ENCODE measurements at places on chromosomes 3 and 15.

DNA sequence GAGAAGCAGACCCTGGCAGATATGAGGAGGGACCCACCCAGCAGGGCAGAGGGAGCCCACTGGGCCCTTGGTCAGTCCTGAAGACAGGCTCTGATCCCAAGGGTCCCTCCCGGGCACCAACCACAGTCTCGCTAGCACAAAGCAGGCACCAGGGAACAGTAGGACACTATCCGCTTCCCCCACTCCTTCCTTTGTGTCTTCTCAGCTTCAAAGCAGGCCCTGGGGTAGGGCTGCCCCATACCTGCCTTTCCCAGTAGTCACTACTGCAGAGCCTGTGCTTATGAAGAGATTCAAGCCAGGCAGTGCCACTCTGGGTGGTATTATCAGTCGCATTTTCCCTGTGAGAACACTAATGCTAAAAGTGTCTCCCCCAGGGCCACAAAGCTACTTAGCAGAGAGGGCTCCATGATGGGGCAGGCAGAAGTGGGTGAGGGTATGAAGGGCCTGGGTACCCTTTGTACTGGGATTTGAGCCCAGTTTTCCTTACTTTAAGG lies 32.7 kb downstream of the SRPRB start:
- DNase-seq = no peak

GRCh38 chr3:10292505-10293419 lies at the start of gene GHRL:
TSS of gene GHRL (minus strand) at chr3:10292947. CDS start at chr3:10290180, 2,767 bp downstream.
- DNase-seq = no peak

- DNase-seq = no peak
These were observed 44.8 kb upstream of the RPS17 start for GRCh38 chr15:82585072-82585471.

GRCh38 chr3:155704061-155704460 lies 40.8 kb downstream of the PLCH1 start:
- DNase-seq = no peak

DNA sequence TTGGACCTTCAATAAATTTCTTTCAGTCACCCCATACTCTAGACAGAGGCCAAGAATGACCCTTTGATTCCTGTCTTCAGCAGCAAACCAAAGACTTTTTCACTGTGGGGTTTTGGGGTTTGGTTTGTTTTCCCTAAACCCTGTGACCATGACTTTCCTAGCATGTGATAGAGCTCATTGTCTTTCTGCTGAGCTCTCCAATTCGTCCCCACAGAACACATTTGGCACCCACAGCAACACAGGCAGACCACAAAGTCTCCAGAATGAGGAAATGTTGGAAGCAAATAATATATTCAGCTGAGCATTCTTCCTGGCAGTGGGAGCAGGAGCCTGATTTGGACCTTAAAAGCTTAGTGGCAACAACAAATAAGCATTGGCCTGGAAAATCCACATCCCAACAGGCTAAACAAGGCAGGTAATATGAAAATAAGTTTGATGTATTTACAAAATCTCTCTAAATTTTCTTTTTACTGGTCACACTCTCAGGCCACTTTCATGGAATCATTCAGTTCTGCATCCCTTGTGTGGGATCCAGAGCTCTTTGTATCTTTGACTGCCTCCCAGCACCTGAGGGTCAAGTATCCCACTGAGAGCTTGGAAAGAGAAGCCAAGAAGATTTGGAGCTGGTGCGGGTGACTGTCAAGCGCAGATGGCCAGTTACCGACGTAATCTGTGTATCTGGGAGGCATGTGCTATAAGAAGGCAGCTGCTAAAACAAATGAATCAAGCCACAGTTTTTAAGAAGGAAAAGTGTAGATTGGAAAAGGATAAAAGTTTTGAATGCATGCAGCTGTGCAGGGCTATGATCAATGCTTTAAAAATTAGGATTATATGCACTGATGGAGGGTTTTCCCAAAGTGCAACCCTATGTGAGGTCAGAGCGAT lies 36.5 kb upstream of the CPB1 start:
- no peak for DNase-seq

DNA sequence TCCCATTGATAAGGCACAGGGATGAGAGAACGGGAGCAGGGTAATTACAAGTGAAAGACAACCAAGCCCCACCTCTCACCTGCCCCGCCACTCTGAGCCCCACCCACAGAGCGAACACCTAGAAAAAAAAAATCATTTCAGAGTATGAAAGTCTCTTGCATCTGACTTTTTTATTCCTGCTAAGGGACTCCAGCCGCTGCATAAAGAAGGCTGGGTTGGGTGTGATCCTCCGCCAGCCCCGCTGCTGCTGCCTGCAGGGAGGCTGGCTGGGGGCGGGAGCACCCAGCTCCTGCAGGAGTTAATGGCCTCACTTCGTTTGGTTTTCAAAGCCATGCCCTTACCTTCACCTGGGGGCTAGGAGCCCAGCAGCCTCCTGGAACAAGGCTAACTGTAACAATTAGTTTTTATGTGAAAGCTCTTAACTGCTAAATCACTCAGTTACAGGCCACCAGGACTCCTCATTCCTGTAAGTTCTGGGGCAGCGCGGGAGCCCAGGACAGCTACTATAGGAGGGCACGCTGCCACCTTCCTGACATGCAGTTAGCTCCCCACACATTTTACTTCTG lies 78.0 kb upstream of the SNRPA1 start:
- no peak for DNase-seq

DNA sequence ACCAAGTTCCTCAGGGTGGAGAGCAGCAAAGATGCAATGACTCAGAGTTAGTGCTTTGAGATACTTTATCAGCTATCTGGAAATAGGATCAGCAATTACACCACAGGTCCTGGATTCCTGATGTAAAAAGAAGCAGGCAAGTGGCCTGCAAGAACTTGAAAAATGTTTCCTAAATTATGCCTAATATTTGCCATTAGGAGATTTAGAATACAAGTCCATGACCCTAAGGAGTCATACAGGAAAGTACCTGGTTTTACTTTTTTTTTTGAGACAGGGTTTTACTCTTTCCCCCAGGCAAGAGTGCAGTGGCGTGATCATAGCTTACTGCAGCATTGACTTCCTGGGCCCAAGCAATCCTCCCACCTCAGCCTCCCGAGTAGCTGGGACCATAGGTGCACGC lies 78.8 kb upstream of the CRBN start:
- no peak for DNase-seq

DNA sequence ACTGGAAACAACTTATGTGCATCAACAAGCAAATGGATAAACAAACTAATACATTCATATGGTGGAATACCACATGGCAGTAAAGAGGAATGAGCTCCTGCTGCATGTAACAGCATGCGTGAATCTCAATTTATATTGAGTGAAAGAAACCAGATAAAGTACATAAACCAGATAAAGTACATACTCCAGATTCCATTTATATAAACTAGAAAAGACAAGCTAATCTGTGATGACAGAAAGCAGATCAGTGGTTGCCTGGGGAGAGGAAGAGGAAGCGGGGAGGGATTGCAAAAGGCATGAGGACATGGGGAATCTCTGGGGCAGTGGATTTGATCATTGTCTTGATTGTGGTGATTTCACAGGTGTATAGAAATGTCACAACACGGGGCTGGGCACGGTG lies 34.2 kb downstream of the LIMD1 start:
- DNase-seq = no peak

DNA sequence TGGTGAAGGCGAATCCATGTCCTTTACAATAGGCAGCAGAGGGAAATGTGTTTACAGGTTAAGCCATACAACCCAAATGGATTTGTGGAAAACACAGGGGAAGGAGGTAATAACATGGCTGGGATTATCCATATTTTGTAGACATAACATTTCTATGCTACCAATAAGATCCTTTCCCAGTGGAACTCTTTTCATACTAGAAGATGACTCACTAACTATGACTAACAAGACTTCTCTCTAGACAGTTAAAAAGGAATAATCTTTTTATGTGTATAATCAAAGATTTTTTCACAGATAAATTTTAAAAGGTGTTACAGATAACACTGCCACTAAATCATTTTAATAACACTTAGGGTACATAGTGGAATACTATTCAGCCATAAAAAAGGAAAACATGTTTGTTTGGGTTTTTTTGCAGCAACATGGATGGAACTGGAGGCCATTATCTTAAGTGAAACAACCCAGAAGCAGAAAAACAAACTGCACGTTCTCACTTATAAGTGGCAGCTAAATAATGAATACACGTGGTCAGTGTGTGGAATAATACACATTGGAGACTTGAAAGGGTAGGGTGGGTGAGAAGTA lies 39.6 kb downstream of the VPS13C start:
- DNase-seq = no peak

- no peak for DNase-seq
These were observed 364.4 kb downstream of the MECOM start for GRCh38 chr3:169299129-169299528.

DNA sequence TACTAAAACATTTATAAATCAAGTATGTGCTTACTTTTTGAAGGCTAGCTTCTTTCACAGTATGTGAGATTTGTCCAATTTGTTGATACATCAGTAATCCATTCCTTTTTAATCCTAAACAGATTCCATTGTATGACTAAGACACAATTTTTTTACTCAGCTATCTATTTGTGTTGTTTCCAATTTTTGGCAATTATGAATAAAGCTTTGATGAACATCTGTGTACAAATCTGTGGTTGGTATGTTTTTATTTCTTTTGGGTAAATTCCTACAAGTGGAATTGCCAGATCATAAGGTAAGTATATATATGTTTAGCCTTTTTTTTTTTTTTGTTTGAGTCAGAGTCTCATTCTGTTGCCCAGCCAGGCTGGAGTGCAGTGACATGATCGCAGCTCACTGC lies 56.2 kb upstream of the VEPH1 start:
- no peak for DNase-seq

GRCh38 chr3:188270423-188270972 lies 116.5 kb downstream of the LPP start:
- DNase-seq = no peak

- DNase-seq = no peak
These were observed 36.4 kb upstream of the WNT5A start for GRCh38 chr3:55523471-55523870.

DNA sequence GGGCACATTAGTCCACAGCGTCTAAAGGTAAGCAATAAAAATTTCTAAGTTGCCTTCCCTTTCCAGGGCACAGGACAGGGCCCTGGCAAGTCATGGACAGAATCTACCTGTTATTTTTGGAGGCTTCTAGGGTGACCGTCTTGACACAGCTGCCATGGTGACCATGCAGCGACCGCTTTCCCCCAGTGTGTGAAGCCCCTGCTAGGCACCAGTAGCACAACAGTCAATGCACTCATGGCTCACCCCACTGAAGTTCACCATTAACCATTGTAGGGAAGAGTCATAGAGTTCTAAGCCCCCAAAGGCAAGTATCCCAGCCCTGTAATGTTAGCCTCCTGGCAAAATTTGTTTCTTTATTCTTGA lies 43.8 kb upstream of the SLCO2A1 start:
- no peak for DNase-seq

DNA sequence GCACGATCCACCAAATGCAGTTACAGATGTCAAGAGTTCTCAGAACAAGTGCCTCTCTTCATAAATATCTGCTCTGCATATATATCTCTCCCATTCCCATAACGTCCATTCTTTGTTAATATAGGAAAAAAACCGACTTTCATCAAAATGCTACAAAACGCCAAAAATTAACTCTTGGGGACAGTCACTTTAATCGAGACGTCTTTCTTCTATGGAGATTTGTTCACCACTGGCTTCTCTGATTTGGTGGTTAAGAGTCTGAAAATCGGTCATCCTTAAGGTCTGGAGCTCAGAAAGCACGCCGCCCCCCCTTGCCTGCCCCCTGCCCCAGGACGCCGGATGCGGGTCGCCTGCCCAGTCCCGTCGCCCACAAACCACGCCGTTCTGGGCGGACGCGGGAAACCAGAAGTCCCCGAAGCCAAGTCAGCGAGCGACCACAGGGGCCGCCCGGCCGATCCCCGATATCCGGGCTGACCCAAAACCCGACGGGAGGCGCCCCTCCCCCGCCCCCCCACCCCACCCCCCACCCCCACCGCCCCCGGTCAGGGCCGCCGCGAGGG lies 252.7 kb downstream of the TJP1 start:
- DNase-seq = no peak

- DNase-seq = no peak
These were observed 86.0 kb downstream of the ADAMTS9 start for GRCh38 chr3:64601824-64602223.

DNA sequence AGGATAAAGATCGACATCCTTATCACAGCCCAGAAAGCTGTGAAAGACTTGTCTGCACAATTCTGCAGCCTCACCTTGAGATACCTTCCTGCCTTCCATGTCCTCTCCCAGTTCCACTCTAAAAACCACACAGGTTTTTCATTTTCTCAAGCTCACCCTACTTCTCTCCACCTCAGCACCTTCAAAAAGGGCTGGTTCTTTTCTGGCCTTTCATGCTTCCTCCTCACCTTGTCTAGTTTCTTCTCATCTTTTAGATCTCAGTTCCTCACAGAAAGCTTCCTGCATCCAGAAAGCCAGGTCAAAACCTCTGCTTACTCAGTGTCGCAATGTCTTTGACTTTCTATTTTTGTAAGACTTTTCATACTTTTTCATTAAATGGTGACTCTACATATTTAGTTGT lies 140.2 kb upstream of the STT3B start:
- no peak for DNase-seq

GRCh38 chr15:82750831-82751180 lies 41.1 kb upstream of the AP3B2 start:
- no peak for DNase-seq
